ENCODE measurements at places on chromosomes 4 and X.

- DNase-seq, result no peak
These were observed 4.8 kb downstream of the ARX start for GRCh38 chrX:25010784-25011588.

- peak; percentile 83 for DNase-seq
These were observed 12.2 kb downstream of the ARHGEF6 start for GRCh38 chrX:136768469-136769084.

DNA sequence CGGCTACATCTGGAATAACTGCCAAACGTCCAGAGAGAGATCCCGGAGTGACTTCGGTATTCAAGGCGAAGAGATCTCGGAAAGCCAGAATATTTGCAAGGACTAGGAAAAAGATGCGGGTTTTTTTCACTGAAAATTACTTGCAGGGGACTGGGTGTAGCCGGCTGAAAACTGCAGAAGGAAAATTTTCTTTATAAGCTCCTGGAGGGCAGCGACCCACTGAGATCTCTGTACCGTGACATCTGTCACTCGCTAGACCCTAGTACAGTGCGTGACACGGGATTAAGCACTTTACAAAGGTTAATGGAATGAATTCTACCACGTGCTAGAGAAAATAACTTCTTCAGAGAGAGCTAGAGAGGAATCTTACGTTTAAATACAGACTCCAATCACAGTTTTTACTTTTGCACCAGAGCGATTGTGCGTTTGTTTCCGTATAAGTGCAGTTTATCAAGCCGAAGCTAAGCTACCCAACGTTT, 1.1 kb upstream of the LCORL start:
- no peak for DNase-seq

GRCh38 chrX:33062041-33062440, 149.3 kb downstream of the DMD start:
- DNase-seq, result no peak

- no peak for DNase-seq
These were observed 655.8 kb downstream of the ZNF674 start for GRCh38 chrX:45889471-45889870.

GRCh38 chr4:189436207-189436606, 504.5 kb upstream of the FRG1 start:
- no peak for DNase-seq

DNA sequence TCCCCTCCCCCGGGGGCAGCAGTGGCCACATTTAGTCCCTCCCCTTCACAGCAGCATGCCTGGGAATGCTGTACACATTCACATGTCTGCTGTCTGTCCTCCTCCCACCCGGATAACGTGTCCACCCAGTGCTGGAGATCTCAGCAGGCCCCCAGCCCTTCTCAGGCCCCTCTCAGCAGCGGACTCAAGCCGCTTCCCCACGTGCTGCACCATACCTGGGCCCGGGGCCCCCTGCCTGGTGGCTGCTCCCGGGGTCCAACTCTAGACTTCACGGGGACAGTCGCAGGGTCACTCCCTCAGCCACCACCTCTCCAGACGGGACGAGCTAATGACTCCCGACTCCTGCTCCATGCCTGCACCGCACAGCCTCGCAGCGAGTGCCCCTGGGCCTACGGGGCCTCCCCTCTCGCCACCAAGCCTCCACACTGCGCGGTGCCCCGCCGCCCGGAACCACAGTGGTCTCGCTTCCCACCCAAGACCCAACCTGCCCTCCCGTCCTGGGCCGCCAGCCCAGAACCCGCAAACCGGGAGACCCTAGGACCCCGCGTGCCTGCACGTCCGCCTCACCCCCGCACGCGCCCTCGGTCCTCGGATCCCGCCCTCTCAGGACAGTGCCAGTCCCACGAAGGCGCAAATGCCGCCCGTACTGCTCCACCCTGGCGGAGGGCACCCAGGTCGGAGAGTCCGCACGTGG, 1.3 kb upstream of the PCGF3 start:
- DNase-seq, result no peak

GRCh38 chr4:48790561-48790960, 10.5 kb upstream of the FRYL start:
- no peak for DNase-seq

- DNase-seq, result no peak
These were observed 90.7 kb upstream of the S100G start for GRCh38 chrX:16559206-16559619.

DNA sequence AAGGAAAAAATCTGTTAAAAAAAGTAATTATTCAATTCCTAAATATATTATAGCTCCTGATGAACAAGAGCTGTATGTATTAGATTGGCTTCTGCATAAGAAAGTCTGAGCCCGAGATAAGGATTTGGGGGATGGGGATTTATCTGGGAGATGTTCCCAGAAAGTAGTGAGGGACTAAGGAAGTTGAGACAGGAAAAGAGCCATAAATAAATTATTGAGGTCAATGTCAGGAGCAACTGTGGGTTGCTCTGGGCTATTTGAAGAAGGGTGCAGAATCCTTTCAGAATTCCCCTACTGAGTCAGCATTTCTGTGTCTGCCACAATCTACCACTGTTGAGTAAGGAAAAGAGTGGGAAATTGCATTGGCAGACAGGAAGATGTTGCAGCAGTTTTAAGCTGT, 3.1 kb upstream of the TDO2 start:
- no peak for DNase-seq

DNA sequence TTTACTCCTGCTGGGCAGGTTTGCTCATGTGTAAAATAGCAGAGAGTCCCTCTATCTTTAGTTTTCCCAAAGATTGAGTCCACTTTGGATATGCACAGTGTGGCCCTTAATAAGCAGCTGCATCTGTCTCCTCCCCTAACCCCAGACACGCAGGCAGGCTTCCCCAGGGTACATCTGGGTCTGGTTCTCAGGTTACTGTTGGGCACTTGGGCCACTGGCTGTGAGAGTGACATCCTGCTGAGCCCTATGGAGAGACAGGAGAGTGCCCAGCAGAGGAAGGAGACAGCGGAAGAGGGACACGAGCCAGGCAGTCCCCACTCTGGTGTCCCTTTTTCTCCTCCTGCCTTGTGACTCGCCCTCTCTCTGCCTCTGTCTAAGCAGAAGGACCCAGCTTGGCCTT, 16.0 kb downstream of the XK start:
- DNase-seq, result no peak

GRCh38 chr4:152516156-152516555, 19.7 kb downstream of the FBXW7 start:
- no peak for DNase-seq

DNA sequence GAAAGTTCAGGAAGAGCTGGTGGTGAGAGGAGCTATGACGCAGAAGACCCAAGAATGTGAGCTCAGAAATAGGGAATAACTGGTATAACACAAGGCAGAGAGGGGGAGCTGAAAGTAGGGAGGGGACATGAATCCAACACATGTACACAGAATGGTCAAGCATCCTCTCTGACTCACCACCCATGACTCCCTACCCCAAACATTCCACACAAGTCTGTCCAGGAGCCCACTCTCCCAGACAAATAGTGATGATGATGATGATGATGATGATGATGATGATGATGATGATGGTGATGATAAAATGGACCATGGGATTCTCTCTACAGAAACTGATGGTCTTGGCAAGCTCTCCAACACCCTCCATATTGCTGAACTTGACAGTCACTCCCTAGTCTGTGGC, 46.4 kb downstream of the NAT8L start:
- DNase-seq, result no peak

DNA sequence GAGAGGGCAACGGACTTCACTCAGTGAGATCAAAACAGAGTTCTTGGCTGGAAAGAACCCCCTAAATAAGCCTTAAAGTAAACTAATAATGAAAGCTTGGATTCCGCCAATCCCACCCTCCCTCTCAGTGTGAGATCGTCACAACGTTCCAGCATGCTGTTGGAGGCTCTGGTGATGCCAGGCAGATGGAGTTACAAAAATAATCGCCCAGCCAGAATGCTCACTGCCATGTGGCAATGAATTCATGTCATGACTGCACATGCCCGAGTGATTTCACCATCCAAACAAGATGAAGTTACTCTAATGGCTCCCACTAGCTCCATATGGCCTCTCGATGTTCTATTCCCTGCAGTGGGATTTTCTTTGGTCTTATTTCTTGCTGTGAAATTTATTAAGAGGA, 248.0 kb downstream of the SPATA18 start:
- no peak for DNase-seq

GRCh38 chr4:79199743-79200142, 126.1 kb downstream of the NAA11 start:
- no peak for DNase-seq

GRCh38 chrX:27903960-27904359, 77.3 kb downstream of the DCAF8L1 start:
- DNase-seq, result no peak

GRCh38 chrX:54640103-54640690, 110.2 kb downstream of the GNL3L start:
- DNase-seq, result no peak

DNA sequence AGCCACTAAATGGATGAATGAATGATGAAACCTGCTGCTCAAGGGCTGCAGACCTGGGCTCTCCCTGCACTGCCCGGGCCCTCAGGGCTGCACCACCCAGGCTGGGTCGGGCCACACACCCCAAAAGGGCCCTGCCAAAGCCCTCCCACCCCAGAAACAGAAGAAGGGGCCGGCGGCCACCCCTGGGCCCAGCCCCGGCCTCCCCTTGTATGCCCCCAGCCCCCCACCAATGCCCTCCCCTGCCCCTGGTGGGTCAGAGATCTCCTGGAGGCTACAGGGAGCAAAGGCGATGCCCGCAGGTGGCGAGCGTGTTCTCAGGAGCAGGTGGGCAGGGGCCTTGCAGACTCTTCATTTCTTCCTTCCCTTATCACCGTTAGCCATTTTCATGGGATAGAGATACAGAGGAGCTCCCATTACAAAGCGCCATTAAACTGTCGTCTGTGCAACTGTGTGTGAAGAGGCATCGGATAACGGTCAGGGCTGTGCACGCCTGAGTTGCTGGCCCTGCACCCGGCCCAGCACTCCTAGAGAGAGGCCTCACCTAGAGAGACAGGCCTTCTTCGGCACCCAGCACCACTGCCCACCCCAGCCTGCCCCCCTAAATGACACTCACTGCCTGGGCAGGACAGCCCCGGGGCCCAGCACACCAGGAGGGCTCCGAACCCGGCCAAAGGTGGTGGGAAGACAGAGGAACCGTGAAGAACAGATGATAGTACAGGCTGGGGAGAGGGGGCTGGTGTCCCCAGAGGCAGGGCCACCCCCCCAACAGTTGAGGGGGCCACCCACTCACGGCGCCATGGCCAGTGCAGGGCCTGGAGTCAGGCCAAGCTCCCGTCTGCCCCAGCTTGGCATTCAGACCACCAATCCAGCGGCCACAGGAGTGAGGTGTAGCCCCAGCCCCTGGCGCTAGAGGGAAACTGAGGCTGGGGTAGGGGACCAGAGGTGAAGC, 133.7 kb downstream of the FAM53A start:
- no peak for DNase-seq

DNA sequence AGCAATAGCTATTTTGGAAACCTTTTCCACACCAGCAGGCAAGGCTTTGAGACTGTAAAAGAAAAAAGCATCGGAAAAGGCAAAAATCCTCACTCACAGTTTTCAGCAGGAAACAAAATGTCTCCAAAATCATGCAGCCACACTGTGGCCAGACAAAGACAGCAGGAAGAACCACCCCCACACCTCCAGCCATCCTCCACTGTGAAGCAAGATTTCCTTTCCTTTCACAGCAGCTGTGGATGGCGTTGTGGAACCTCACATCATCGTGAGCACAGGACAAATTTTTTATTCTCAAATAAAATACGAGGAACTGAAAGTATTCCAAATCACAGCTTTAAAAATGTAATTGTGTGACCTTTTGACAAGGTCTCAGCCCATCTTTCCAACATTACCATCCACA, 351.7 kb upstream of the NOCT start:
- DNase-seq, result no peak

GRCh38 chrX:12825801-12826200, 34.6 kb downstream of the PRPS2 start:
- no peak for DNase-seq

GRCh38 chr4:112451104-112451503, 64.9 kb downstream of the NEUROG2 start:
- no peak for DNase-seq

DNA sequence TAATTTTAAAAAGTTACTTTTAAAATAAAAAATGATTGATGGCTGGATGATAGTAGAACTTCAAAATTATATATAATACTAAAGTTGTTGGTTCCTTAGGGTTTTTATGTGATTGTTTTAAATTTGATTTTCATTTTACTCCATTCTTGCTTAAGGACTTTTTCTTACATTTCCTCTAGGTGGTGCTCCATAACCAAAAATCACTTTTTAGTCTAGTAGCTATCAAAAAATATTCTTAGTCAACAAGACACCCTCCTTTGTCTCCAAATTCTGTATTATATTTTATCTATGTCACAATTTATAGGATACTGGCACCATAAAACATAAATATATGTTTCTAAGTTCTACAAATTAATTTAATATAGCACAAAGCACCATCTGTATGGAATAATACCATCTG, 67.2 kb upstream of the BRWD3 start:
- peak; percentile 40 for DNase-seq

DNA sequence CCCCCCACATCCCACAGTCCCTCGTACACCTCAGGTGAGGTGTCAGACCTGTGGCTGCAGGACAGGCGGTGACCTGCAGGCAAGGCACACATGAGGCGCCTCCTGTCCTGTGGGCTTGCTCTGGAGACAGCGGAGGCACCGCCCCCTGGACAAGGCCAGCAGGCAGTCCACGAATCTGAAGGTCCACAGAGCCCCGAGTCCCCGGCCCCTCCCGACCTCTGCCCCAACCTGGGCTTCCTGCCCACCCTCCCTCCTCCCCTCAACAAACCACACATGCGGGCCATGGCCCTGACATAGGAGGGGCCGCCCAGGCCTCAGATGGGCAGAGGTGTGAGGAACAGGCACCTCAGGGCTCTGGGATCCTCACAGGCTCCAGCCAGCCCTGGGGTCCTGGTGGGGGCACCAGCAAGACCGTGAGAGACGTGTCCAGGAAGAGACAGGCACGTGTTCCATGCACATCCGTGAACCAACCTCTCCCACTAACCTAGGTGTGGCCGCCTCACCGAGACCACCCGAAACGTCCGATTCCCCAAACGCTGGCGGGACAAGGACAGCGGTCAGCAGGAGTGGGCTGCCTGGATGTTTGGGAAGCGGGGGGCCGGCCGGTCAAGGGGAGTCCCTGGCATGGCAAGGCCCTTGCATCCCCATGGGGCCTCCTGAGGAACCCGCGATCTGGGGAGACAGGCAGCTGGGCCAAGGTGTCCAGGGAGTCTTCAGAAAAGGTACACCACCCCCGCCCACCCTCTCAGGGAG, 25.8 kb downstream of the CTBP1 start:
- DNase-seq, result no peak

DNA sequence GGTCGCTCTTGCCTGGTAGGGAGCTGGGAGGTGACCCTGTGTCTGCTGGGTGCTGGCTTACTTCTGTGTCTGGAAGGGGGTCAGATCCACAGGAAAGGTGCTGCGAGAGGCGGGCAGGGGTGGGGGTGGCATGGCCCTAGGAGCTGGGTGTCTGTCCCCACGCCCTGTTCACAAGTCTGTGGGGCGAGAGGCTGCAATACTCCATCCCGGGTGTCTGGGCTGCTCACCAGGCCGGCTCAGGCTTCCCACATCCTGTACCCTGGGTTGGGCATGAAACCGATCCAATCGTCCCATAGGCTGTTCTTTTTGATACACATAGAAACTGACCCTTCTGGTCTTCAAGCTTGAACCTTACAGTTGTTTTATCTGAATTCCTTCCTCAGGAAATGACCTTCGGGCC, 993 bp upstream of the CTAG2 start:
- DNase-seq, result no peak

Data from activated CD4-positive, alpha-beta T cell treated with anti-CD3 and anti-CD28 coated beads, Interleukin-10, Interleukin-2, amounts not matched to agents 100 ng/mL and 50 ng/mL, durations not matched to agents 16 hours and 8 hours (primary cell).